ENCODE measurements at places on chromosomes 5 and 9.

DNA sequence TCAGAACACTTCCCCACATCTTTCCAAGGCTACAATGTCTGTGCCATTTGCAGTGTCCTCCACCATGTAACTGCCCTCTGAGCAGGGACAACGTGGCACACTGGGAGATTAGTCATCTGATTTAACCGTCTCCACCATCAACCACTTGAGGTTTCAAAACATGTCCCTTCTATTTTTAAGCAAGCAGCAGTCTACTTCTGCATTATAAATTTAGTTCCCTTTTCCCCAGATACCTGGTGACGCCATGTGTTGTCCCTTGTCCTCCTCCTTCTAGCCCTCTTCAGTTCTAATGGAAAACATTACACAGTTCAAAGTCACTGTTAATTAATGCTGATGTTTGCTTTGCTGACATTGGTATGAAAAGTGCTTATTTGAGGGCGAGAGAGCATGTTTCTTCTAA is 52.8 kb downstream of the ATP10B start:
- no peak for DNase-seq

DNA sequence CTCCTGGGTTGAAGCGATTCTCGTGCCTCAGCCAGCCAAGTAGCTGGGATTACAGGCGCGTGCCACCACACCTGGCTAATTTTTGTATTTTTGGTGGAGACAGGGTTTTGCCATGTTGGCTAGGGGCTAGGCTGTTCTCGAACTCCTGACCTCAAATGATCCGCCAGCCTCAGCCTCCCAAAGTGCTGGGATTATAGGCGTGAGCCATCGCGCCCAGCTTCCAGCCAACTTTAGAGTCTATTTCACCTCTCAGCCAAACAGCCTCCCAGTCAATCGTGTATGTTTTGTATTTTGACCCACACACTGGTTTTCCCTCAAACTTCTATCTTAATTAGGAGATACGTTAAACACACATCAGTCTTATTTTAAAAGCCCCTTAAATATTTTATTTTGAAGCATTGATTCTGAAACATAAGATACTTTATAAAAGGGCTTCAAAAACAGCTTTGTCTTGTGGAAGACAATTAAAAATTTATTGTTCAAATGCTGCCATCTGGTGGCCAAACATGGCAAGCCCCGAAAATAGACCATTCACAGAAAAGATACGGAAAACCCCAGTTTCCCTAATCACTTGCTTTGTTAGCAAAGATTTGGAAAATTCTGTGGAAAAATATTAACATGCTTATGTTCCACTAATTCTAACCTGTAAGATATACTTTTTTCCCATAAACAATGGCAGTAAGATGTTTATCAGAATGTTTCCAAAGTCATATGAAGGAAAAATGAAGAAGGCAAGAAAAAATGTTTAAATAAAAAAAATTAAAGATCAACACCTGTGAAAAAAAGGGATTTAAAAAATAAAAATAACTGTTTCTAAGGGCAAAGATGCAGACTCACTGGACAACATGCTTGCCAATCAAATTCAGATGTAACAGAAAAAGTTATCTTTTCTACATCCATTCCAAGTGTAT is 33.1 kb downstream of the APTX start:
- DNase-seq: no peak

GRCh38 chr9:91445135-91445534 is 21.5 kb upstream of the NFIL3 start:
- DNase-seq: no peak

- no peak for DNase-seq
Measured at GRCh38 chr9:136700959-136701667, 11.3 kb upstream of the DIPK1B start.

DNA sequence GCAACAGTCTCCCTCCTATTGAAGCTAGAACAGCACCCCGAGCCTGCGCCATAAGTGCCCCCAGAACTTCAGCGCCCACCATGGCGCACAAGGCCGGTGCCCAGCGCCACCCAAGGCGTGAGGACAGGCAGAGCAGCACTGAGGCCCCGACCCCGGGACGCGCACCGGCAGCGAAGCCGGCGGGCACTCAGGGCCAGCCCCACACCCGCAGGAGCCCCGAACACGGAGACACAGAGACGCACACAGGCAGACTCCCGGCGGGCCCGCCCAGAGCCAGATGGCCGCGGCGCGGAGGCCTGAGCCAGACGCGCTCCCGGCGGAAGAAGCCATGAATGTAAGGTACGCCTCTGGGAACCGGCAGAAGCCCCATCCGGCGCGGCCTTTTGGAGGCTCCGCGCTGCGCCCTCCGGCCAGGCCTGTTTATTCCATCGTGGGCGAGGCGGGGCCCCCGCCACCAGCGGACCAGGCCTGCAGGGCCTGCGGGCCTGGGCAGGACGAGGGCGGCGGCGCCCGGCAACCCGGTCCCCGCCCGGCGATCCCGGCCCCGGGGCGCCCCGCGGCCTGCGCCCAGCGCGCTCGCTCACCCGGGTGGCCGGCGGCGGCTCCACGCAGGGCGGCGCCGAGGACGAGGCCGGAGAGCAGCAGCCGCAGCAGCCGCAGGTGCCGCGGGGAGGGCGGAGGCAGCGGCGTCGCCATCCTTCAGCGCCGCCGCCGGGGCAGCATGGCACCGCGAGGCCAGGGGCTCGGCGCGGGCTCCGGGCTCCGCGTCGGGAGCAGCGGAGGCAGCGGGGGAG is 486 bp downstream of the NPDC1 start:
- no peak for DNase-seq

GRCh38 chr5:74945561-74946165 is 79.5 kb upstream of the FAM169A start:
- DNase-seq: no peak

DNA sequence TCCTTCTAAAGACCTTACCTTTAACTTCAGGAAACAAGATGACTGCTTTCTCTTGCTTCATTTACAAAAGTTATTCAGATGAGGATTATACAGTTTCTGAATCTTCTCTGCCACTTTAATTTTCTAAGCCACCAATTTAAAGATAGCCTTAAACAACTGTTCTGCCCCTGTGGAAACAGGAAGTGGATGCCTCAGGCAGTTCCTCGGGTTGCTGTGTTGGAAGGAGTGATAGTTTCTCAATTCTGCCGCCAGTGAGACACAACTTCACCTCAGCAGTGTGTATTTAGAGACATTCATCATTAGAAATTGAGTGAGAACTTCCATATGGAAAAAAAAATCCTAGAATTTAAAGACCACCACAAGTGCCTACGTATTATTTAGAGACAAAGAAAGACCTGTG is 475.1 kb upstream of the WWC1 start:
- no peak for DNase-seq

DNA sequence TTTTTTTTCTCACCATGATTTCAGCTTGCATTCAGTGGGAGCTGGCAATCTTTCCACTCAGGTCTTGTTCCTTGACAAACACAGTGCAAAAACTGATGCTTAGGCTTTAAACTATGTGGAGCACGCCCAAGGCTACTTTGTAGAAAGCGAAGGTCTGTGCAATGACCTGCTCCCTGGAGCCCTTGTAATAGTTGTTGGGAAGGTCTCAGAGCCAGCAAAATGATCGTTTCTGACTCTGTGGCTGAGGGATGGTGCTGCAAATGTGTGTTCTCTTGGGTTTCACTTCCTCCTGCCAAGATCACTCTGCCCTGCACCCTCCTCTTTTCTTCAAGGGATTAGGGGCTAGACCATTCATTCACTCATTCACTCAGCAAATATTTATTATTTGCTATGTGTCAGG is 249.7 kb upstream of the MAP3K1 start:
- no peak for DNase-seq

DNA sequence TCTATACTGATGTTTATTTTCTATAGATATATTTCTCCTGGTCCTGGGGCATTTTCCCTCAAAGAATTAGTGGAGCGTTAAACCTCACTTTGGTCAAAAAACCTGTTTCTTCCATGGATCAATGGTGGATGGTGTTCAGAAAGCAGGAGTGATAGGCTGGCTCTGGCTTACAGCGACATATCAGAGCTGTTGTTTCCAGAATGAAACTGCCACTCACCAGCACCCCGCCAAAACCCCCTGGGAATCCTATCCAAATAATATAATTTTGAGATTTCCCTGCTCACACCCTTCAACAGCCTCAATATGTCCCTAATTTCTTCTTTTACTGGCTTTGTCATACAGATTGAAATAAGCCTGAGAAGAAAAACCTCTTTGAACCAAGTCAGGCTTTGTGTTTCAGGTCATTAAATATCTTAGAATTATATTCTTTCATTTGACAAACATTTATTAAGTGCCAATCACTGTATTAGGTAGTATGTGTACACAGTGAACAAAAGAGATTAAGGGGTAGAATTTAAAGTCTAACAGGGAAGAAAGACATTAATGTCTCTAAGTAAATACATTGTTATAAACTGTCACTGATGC is 144.5 kb upstream of the GPR151 start:
- no peak for DNase-seq

- DNase-seq: no peak
Measured at GRCh38 chr9:25691786-25692185, 13.5 kb upstream of the TUSC1 start.

GRCh38 chr5:114418176-114419066 is 56.6 kb downstream of the KCNN2 start:
- no peak for DNase-seq

GRCh38 chr5:151628112-151628823 is 37.1 kb upstream of the FAT2 start:
- no peak for DNase-seq

GRCh38 chr9:89398621-89399020 is 80.3 kb downstream of the SECISBP2 start:
- no peak for DNase-seq

- DNase-seq: no peak
Measured at GRCh38 chr5:23639326-23639725, 131.9 kb downstream of the PRDM9 start.

DNA sequence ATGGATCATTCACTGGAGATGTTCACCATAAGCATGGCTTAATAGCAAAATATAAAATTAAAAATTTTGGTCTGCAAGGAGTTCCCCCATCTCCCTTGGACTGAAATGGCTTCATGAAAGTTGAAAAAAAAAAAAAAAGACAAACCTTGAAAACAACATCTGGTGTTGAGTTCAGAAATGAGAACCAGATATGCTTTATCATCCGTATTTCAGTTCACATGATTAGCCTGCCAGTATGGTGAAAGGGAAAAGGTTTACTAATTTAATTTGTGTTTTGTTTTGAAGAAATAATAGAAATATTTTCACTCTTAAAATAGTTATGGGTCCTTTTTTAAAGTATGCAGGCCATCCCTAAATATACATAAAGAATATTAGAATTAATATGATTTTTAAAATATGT is 67.8 kb downstream of the TMEM167A start:
- DNase-seq: no peak

- DNase-seq: no peak
Measured at GRCh38 chr9:114434878-114435311, 47.1 kb upstream of the AKNA start.

- no peak for DNase-seq
Measured at GRCh38 chr5:167952278-167952995, 339.0 kb upstream of the WWC1 start.

GRCh38 chr5:127757576-127757975 is 54.4 kb downstream of the CCDC192 start:
- no peak for DNase-seq

DNA sequence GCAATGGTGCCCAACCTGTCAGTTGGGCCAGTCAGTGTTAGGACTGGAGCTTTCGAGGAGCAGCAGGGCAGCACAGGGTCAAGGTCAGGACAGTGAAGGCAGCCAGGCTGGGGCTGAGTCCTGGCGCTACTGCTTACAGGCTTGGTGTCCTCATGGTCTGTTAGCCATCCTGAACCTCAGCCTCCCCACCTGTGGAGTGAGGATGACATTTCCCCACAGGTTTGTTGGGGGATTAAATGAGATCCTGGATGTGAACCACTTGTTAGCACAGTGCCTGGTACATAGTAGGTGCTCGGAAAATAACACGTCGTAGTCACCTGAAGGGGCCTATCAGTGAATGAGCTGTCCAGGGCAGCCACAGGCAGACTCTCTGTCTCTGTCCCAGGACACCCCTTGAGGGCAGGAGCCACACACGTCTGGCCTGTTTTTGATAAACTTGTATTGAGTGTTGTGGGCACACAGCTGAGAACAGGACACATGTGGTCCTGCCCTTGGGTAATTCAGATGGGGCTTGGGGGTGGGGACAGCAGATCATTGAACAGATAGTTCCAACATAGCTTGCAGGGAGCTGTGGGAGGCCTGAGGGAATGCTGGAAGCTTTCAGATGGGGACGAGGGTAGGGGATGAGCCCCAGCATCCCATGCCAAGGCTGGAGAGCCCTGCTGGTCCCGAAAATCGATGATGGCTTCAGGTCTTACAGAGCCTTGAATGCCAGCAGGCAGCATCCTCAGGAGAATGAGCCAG is 69.3 kb downstream of the AMBP start:
- DNase-seq: peak; percentile 47

- DNase-seq: peak; percentile 56
Measured at GRCh38 chr9:91178281-91179236, 183.2 kb downstream of the AUH start.

GRCh38 chr5:171961117-171961516 is 45.3 kb downstream of the FBXW11 start:
- DNase-seq: no peak

- DNase-seq: no peak
Measured at GRCh38 chr5:143979044-143979690, 167.2 kb downstream of the HMHB1 start.

DNA sequence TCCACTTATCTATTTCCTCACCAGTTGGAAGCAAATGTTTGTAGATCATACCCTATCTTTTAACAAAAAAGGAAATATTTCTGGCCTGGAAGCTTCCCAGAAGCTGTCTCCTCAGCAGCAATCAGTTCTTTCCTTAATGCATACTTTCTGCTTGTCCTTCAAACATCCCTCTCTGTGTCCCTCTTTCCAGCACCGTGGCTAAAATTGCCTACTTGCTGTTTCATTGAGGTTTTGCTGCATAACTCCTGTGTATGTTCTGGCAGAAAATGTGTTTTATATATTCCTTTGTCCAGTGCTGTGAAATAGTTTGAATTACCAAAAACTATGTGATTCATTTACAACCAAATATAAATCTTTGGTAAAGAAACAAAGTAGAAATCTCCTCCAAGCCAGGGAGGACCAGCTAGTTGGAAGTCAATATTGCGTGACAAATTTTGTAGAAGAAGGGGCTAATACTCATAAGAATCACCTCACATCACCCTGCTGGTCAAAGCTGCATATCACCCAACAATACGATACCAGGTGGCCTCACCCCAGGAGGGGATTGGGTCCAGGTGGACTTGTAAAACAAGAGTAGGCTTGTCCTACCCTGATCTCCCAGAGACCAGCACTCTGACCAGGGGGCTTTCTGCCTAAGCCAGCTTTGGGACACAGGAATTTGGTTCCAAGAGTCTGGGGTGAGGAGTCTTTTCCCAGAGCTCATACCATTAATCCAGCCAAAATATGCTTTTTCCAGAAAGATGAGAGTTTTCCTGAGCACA is 198.4 kb upstream of the SNX2 start:
- no peak for DNase-seq

DNA sequence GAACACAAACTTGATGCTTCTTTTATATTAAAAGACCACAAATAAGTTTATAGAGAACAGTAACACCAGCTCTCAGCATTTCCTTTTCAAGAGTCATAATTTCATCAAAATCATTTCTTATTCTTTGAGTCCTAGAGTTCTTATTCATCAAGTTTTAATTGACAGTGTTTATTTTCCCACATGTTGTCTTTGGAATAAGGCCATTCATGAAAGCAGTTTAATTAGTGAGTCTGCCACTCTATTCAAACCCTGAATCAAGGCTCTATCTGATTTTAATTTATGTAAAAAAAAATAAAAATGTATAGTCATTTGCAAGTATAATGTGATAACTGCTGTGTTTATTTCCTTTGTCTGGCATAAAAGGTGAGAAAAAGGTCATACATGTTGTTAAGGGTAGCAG is 176.7 kb downstream of the PARP8 start:
- no peak for DNase-seq
